Bronchial epithelial cell (primary cell): ENCODE measurements at places on chromosomes 4 and X.

GRCh38 chrX:148672517-148672916 is 172.1 kb downstream of the AFF2 start:
- DNase-seq, result no peak

GRCh38 chr4:71009086-71009485 is 15.6 kb downstream of the DCK start:
- no peak for DNase-seq

DNA sequence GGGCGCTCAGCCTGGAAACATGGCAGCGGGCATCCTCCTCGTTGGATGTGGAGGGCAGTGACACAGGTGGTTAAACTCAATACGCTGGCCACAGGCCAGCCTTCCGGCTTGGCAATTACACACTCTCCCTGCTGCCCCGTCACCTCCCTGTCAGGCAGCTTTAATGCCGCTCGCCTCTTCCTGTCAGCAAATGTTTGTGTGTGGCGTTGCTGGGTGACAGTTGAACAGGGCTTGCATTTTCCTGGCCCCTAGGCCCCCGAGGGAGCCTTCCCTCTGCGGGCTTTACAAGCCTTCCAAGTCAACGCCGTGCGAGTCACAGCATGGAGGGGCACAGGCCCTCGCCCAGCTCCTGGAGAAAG is 620.0 kb downstream of the BCOR start:
- peak; percentile 74 for DNase-seq

GRCh38 chr4:172323288-172323687 is 510.1 kb downstream of the GALNTL6 start:
- no peak for DNase-seq

DNA sequence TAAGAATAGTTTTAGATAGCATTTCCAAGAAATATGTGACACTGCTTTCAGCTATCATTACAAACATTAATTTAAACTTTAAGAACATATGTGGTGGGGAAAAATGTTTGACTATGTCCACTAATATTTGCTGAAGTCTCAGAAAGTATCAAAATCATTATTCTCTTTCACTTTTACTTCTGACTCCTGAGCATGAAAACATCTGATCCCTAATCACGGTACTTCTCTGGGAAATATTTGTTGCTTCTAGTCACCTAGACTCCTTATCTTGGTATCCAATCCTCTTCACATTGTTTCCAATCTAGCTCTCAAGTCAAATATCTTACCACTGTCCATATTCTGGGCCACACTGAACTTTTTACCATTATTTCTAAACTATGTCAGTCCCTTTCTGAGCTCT is 10.8 kb downstream of the NUDT6 start:
- no peak for DNase-seq

DNA sequence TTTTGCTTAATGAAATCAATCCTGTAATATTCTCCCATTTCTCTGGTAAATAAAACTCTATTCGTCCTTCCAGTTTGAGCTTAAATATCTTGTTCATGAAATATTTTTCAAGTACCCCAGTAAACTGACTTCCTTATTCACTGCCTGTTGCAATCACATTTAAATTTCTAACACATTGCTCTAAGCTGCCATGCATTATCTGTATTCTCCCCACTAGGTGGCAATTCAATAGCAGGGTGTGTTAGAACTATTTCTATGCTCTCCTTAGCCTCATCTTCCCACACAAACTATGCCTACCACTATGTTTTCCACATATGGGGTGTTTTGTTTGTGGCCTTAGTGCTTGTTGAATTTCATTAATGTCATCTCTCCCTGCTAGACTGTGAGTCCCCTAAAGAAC is 377.1 kb upstream of the HS3ST1 start:
- DNase-seq, result peak; percentile 59

GRCh38 chr4:46442963-46443362 is 53.0 kb upstream of the GABRA2 start:
- peak; percentile 7 for DNase-seq

DNA sequence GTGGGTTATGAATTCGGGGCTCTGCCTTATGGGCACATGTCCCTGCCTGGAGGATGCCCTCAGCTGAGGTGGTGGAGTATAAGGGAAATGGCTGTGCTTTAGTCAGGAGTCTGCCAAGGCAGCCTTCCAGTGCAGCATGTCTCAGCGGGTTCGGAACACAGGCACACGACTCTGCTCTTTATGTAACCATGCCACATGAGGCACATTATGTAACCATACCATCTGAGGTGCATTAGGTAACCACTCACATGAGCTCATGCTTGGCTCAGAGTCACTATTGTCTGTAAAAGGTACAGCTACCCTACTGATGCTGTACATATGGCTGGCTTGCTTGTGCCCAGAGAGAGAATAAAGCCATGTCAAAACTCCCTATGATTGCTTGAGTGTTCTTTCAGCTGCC is 723.6 kb downstream of the TRAM1L1 start:
- DNase-seq, result peak; percentile 71
